ENCODE measurements at places on chromosomes 1 and 21.

DNA sequence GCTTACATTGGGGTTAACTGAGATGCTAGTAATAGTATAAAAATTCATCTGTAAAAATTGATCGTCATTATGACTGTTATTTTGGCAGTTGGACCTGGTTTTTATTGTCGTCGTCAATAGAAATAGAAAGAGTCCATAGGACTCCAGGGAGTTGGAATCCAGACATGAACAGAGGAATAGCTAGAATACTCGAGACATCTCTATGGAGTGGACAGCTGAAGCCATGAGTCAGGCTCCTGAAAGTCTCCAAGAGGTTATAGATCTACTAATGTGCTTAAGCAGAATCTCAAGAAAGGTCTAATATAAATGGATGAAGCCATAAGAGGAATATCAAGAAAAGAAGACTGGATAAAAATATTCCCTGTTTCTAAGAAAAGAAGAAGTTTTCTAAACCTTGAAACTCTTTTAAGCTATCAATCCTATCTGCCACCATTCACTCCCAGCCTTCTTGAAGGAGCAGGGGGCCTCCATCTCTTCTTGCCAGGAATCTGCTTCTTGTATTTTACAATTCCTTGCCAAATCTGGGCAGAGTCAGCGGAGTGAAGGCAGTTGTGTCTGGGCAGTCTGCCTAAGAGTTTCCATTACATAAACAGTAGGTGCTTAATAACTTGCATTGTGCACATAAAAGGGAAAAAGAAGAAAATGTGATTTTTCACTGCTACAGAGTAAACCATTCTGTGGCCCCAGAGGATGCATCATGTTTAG, 163.3 kb downstream of the ST6GALNAC5 start:
- no peak for DNase-seq

GRCh38 chr1:210332719-210333398, 4.2 kb downstream of the HHAT start:
- DNase-seq = peak; percentile 40

GRCh38 chr1:231735411-231735810, 108.8 kb downstream of the DISC1 start:
- DNase-seq = no peak

DNA sequence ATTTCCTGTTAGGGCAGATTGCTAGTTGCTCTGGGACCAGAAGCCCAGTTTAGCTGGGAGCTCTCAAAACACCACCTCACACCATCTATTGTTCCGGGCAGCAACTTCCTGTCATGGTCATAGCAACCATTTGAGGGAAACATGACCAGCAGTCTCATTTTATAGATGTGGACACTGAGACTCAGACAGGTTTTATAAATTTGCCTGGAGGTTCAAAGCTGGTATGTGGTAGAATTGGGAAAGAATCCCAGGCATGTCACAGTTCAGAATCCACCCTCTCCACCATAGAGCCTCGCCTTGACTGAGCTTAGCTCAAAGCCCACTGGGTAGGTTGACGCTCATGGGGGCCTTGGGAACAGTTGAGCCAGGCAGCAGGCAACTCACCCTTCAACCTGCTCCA, 14.0 kb upstream of the TRIM67 start:
- no peak for DNase-seq

- no peak for DNase-seq
These were observed 202.5 kb upstream of the RAB4A start for GRCh38 chr1:229068270-229068987.

- no peak for DNase-seq
These were observed 42.2 kb upstream of the COG2 start for GRCh38 chr1:230599926-230600656.

GRCh38 chr1:170586321-170587252, 54.6 kb downstream of the GORAB start:
- DNase-seq = no peak

DNA sequence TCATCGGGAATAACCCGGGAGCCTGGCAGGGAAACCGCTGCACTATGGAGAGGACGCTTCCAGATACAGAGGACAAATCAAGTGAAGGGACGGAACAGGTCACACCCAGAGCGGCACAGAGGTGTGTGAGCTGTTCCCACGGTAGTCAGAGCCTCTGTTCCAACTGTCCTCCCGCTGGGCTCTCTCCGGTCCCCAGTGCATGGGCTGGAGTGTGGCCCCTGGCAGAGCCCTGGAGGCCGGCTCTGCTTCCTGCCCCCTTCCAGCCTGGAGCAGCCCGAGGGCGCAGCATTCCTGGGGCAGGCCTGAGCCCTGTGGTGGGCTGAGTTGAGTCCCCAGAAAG, 11.9 kb upstream of the ZBTB21 start:
- DNase-seq = no peak

DNA sequence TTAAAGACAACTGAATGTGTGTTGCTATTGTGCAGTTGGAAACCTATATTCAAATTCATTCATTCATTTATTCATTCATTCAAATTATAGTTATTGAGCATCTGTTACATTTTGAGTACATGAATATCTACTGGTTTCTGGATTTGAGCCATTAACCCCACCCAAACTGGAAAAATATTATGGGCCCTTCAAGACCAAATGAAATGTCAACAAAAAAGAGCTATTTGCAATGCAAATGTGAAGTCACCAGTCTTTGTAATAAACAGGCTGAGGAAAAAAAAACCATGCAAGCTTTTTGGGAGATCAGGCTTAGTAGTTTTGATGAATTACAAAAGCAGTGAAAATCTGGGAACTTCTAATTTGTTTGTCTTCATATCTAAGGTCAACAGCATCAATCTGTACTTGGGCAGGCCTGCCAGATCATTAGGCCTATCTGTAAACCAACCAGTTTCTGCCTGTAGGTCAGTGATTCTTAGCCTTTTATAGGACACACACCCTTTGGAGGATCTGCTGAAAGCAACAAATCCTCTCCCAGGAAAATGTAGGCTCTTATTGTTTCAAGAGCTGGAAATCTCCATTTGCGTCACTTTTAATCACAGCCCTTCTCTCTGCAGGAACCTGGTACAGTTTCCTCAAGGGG, 134.7 kb downstream of the FAM78B start:
- DNase-seq = no peak

- DNase-seq = no peak
These were observed 315.9 kb downstream of the ST6GALNAC3 start for GRCh38 chr1:76390456-76390855.

DNA sequence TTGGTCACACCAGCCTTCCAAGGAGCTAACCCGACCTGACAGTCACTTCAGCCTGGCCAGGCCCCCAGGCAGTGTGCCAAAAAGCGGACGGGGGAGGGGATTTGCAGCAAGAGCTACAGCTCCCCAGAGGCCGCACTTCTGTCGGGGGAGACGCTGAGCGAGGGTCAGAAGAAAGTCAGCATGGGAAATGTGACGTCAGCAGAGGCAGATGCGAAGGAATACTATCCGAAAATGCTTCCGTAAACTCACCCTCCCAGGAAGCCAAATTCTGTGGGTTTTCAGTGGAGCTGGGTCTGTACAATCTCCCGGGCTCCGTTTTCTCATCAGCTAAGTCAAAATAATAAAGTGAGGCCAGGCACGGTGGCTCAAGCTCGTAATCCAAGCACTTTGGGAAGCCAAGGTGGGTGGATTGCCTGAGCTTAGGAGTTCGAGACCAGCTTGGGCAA, 28.5 kb upstream of the ECE1 start:
- no peak for DNase-seq

DNA sequence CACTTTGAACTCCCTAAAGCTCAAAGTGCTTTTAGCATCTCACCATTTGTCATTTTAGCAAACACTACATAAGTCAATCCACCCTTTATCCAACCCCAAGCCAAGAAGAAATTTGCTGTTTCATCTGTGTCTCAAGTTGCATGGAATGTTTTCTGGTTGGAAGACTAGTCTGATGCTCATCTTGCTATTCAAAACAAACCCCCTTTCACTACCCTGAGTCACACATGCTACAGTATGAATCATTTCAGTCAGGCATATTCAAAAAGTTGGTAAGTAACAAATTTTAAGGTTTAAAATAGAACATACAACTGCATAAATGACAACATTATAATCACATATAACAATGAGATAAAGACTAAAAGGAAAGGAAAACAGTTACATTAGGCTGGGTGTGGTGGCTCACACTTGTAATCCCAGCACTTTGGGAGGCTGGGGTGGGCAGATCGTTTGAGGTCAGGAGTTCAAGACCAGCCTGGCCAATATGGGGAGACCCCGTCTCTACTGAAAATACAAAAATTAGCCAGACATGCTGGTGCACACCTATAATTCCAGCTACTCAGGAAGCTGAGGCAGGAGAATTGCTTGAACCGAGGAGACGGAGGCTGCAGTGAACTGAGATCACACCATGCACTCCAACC, 38.7 kb downstream of the DSTYK start:
- DNase-seq = no peak

DNA sequence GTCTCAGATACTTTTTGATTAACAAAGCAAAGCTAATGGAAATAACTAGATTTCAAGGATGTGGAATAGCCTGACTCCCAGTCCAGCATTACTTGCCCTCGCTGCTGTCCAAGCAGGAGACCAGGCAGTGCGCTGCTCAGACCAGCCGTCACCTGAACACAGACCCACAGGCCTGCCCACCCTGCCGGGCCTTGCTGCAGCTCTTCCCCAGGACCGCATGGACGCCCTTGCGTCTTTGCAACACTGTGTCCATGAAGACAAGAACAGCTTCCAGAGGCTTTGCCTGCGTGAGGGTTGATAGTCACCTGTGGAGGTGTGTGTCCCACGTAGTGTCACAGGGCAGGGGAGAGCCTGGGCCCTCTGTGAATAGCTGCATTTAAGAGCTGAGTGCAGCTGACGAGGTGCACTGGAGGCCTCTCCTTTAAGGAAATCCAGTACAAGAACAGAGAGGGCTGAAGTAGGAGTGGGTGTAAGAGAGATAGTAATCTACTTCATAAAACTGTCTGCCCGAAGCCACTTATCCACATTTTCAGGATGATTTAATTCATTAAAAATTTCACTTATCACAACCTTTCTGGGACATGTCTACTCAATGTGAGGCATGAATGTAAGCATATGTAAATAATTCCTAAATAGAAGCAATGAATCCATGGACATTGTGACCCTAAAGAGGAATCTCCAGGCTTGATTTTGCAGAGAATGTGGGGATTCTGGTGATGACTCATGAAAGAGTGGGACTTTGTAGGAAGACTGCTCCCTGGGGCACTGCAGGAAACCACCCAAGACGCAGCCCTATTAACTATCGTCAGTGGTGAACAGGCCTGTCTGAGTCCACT, 176.2 kb upstream of the RAB4A start:
- DNase-seq = no peak

- no peak for DNase-seq
These were observed 117.4 kb upstream of the PAXBP1 start for GRCh38 chr21:32888971-32889370.

- peak; percentile 77 for DNase-seq
These were observed 23.3 kb upstream of the S100A7 start for GRCh38 chr1:153483776-153484175.

GRCh38 chr1:33841494-33841893, 22.4 kb upstream of the HMGB4 start:
- no peak for DNase-seq

DNA sequence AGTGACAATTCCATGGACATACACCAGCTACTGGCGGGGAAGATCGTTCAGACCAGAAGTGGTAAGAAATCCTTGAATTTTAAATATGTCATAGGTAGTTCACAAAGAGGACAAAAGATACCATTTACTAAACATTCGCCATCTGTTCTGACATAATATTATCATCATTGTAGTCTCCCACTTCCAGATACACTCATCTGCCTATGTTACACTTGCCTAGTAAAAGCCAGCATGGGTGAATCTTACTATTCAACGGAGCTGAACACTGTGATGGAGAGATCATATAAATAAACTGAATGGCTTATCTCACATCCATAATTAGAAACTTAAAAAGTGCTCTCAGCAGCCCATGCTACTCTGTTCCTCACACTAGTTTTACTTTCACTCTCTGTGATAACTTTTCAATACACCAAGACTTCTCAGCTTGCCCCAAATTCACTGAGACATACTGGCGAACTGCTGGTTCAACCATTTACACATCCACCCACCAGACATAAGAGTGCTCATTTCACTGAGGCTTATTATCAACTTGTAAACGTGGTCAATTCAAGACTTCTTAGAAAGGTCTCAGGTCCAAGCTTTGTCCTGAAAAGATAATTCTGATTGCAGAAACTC, 463 bp upstream of the PRRC2C start:
- DNase-seq = no peak

DNA sequence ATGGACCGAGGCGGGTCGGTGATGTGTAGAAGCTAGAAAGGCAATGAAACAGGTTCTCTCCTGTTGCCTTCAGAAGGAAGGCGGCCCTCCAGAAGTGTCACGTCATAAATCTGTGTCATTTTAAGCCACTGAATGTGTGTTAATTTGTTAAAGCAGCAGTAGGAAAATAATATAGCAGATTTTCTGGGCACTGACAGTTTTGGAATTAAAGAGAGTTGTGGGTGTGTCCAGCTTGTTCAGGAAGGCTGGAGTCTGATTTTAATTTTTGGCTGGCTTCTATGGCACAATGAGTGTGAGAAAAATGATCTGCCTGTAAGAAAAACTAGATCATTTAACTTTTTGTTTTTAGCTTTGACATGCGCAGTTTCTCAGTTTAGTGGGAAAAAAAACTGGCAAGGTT, 177.3 kb downstream of the EDEM3 start:
- DNase-seq = no peak

DNA sequence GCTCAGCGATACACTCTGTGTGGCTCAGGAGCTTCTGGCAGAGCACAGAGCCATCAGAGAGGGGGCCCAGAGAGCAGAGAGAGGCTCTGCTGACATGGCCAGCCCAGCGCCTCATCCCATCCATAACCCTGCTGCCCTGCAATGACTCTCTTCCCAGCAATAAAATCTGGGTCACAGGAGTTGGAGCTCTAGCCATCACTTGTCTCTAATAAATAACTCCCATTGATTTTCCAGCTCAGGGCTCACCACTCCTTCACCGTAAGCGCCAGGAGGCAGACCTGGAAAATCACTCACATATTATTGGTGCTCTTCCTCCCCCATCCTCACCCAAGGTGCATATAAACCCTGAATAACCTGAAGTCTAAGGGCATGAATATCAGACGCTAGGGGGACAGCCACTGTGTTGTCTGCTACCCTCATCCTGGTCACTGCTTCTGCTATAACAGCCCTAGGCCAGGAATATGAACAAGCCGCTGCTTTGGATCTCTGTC, at the start of gene APCS:
Gene APCS, plus strand, starts transcription at position 366 of the 491 bp plus-strand sequence. Its CDS starts 96 bp downstream, at position 462.
- DNase-seq = no peak

DNA sequence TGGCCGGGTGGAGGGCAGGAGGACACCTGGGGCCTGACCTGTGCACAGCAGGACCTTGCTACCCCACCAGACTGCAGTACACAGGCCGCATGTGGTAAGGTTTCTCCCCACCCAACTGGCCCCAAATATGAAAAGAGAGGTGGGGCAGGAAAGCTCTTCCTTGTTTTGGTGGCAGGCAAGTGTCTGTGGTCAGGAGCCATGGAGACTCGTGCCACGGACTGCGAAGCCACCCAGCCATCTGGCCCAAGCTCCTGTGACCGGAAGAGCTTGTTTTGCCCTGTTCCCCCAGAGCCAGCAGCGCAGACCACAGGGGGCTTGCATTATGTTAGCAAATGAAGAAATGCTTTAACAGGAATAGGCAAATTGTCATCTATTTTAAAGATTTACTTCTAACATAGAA, 54.9 kb downstream of the OLIG1 start:
- DNase-seq = no peak

- no peak for DNase-seq
These were observed 84.2 kb downstream of the CDC7 start for GRCh38 chr1:91584878-91585277.
